ENCODE measurements at places on chromosomes 2 and 18. TPM values are rescaled to one million over a fixed set of nuclear protein-coding genes. Genes with fewer than 3 reads are reported as not detected.

Gene BARD1
- 15.2 TPM for total RNA-seq

Gene SH3BP4
- total RNA-seq: 36.4 TPM

Gene STON1
- 20.0 TPM for total RNA-seq

Gene B4GALT6
- 2.8 TPM for total RNA-seq

Gene MYO7B
- total RNA-seq: under 0.01 TPM

Gene SPP2
- total RNA-seq: not detected

Gene MEX3C
- total RNA-seq: 33.2 TPM

Gene RNF125
- 0.28 TPM for total RNA-seq

Gene CD207
- total RNA-seq: not detected

Gene PHLPP1
- 4.6 TPM for total RNA-seq

Gene CRACDL
- total RNA-seq: not detected

Gene MYCN
- not detected for total RNA-seq

Gene KCNG2
- total RNA-seq: 0.19 TPM

Gene FOXD4L1
- total RNA-seq: 0.19 TPM

Gene CARF
- total RNA-seq: 2.5 TPM

Gene TSPYL6
- not detected for total RNA-seq

Gene IL36A
- not detected for total RNA-seq

Gene LYPD6B
- 0.56 TPM for total RNA-seq

Gene TRAF3IP1
- 5.9 TPM for total RNA-seq

Gene SLC5A7
- not detected for total RNA-seq

Gene MDH1B
- total RNA-seq: 0.56 TPM

Gene DNER
- total RNA-seq: under 0.01 TPM

Gene MRO
- total RNA-seq: under 0.01 TPM

Gene MCM6
- 8.2 TPM for total RNA-seq

Gene TMEM169
- total RNA-seq: 0.28 TPM

Gene C2orf66
- under 0.01 TPM for total RNA-seq

Gene FAHD2B
- 2.7 TPM for total RNA-seq

Gene NLRC4
- total RNA-seq: not detected

Gene CHST9
- under 0.01 TPM for total RNA-seq

Gene TMEM178A
- 1.1 TPM for total RNA-seq

Gene MPP4
- 9.8 TPM for total RNA-seq

Gene LYG2
- not detected for total RNA-seq

Gene RPRM
- not detected for total RNA-seq

Gene PROKR1
- not detected for total RNA-seq

Data from regular cardiac myocyte (primary cell).